Large intestine (tissue), 12 donors: ENCODE measurements at places on chromosomes 7 and 10. TPM values are rescaled to one million over a fixed set of nuclear protein-coding genes. Genes with fewer than 3 reads are reported as not detected.

HGF gene
- polyA plus RNA-seq, result 2.8 TPM

HMX3 gene
- 1.5 TPM for polyA plus RNA-seq

PLEKHS1 gene
- polyA plus RNA-seq, result 62.4 TPM

OR6B1 gene
- not detected for polyA plus RNA-seq

CYP26C1 gene
- not detected for polyA plus RNA-seq

GIMAP2 gene
- 9.3 TPM for polyA plus RNA-seq

NUTM2E gene
- polyA plus RNA-seq, result 0.09 TPM

DNA sequence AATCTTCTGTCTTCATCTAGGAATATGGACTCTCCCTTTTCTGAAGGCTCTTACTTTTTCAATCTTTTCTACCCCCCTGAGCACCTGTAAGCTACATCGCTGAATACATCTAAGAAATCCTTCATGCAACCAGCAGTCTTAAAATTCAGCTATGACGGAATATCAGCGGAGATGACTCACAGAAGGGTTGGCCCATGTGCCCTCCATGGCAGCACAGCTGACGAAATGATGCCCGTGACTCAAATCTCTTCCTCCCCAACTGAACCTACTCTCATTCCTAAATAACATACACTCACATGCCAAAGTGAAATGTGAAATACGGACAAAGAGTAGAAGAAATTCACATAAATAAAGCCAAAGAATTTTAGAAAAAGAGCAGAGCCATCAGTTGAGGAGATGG is 30.3 kb upstream of the NCAPG2 start:
- no peak for DNase-seq

DNA sequence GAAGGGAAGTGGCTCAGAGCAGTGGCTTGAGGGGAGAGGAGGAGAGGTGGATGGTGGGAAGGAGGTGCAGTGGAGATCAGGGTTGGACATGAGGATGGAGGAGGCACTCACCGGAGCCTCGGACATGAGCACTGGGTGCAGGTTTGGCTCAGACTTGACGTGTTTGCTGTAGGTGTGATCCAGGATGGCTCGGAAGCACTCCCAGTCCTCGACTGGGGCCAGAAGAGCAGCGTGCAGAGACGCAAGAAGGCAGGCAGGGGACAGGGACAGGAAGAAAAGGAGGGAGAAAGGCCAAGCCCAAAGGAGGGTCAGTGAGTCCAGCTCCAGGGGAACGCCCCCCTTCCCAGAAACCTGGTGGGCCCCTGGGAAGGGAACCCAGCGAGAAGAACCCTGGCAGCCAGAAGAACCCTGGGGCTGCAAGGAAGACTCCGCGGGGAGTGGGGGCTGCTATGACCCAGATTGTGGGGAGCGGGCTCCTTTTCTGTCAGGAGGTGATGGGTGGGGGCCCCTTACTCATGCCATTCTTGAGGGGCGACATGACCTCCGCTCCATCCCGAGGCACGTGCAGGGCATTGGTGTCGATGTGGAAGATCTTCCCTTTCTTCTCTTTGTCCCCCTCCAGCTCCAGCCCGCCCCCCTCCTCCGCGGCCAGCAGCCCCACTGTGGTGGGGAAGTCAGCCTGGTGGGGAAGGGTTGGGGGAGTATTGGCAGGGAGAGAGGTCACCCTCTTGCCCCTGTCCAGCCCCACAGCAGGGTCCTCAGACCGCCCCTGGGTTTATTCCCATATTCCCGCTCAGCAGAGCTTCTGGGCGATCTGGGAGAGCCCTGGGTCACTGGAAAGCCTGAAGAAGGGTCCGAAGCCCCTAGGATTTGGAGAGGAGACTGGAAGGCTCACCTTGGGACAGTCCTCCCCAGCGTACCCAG is 1.1 kb downstream of the ACTL6B start:
- DNase-seq, result no peak

DNA sequence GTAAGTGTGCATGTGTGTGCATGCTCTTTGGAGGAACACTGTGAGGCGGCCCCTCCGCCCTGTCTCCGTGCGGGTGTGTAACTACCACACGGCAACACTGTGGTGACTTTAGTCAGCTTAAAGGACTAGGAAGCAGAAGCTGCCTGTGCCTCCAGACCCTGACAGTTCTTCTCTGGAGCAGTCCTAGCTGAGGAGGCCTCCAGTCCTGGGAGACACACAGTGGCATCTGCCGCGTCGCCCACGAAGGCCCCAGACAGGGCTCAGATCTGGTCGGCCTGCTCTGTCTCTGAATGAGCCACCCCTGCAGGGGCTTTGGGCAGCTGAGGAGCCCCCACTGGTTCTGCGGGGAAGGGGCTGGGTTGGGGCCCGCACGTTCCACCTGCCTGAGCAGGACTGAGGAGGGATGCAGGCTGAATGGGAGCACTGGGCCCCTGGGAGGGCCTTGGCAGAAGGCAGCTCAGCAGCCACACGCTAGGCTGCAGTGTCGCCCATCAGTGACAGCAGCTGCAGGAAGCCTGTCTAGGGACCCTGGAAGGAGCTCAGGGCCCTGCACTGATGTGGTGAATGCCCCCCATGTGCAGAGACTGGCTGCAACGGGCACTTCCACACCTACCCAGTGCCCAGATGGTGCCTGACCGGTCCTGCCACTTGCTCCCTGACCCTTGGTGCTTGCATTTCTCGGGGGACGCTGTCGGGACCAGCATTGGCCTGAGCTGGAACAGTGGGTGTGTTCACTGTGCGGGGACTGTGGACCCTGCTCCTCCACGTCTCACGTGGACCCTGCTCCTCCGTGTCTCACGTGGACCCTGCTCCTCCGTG is 27.3 kb upstream of the KNDC1 start:
- no peak for DNase-seq

DNA sequence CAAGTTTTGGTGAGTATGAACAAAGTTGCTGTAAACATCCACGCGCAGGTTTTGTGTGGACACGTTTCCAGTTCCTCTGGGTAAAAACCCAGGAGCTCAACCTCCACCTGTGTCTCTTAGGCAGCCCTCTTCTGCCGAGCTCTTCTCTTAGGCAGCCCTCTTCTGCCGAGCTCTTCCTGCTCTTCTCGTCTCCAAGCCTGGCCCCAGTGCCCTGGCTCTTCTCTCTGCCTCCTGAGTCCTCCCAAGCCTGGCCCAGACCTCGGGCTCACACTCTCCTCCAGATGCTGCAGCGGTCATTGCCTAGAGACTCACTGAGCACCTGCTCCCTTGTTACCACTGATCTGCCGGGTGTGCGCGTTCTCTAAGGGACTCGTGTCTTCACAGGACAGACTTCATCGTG is 38.7 kb upstream of the BNIP3 start:
- DNase-seq, result no peak

GRCh38 chr10:67107670-67108069 is 181.8 kb downstream of the LRRTM3 start:
- no peak for DNase-seq

GRCh38 chr10:104424719-104425118 is 71.1 kb downstream of the CFAP58 start:
- DNase-seq, result no peak

- no peak for DNase-seq
Measured at GRCh38 chr10:122707535-122707934, 7.9 kb upstream of the C10orf120 start.

DNA sequence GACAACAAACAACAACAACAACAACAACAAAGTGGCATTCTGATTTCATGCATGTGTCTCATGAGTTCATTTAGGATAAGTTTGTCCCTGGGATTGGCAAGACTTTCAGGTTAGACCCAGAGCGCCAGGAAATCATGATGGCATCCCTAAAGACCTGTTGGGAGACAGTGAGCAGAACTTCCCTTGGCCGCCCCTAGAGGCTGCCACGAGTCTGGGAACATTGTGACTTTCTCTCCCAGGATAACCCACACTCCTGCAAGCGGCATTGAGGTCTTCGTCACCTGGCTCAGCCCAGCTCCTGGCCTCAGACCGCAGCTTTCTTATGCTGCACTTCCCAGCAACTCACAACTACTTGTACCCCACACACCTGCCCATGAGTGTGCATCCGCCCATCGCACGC is 80.5 kb upstream of the RNF32 start:
- no peak for DNase-seq

GRCh38 chr7:90064370-90064769 is 89.9 kb upstream of the STEAP1 start:
- no peak for DNase-seq

GRCh38 chr10:90020506-90020905 is 319.1 kb downstream of the KIF20B start:
- no peak for DNase-seq

GRCh38 chr10:110336111-110336721 is 31.5 kb upstream of the SMNDC1 start:
- no peak for DNase-seq

DNA sequence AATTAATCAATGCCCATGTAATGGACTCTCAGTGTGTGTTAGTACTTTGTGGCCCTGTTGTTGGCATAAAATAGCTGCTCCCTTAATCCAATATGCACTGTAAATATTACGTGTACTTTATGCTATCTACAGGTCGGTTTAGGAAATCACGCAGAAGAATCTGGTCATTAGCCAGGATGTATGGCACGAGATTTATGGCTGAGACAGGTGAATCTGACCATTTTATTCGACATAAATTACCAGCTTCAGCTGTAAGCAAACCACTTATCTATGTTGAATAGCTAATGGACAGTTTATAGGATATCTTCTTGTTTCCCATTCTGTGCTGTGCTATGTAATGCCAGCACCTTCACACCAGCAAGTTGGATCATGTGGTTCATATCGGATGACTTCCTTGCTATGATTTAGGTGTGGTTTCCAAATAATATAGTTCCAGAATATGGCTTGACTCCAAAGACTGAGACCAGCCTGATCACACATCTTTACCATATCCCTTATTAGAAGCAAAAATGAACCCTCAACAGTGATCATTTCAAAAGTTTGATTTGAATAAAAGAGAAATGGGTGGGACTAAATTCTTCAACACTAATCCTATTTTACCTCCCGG is 301.4 kb downstream of the AHR start:
- DNase-seq, result no peak

DNA sequence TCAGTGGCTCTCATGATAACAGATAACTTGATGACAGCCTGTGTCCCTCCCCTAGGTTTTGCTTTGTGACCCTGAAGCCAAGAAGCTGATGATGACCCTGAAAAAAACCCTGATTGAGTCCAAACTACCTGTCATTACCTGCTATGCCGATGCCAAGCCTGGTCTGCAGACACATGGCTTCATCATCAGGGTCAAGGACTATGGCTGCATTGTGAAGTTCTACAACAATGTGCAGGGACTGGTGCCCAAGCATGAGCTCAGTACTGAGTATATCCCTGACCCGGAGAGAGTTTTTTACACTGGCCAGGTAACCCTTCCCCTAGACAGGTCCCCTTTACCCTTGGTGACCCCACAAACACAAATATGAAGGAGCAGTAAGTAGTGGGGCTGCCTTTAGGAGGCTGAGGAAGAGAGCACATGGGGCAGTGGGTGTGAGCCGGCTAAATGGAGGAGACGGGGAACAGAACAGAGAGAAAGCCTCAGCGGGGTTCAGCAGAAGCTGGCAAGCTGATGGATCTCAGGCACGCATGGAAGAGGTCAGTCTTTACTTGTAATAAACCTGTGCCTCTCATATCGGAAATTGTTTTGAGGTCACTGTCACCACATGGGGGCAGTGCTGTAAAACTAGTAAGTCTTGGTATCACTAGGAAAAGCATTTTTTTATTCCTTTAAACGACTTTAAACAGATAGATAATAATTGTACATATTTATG is 20.2 kb downstream of the PDCD11 start:
- peak; percentile 48 for DNase-seq

GRCh38 chr7:15600298-15600697 is 38.5 kb upstream of the AGMO start:
- no peak for DNase-seq

DNA sequence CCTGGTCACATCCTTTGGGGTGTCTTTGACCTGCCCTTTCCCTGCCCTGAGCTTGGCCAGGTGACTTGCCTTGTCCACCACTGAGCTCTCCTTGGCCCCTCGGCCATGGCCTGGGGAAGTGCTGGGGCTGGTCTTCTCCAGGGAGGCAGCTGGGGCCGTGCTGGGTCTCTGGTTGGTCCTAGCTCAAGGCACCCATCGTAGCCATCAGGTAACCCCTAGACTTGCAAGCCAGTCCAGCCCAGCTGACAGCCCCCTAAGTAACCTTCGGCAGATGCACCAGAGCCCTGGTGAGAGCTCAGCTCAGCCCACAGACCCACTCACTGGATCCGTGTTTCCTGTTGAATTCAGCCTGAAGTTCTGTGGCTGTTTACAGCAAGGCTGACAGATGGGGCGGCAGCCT is 176.2 kb upstream of the SHH start:
- DNase-seq, result no peak

- DNase-seq, result no peak
Measured at GRCh38 chr7:21028186-21028585, 241.5 kb upstream of the SP8 start.

DNA sequence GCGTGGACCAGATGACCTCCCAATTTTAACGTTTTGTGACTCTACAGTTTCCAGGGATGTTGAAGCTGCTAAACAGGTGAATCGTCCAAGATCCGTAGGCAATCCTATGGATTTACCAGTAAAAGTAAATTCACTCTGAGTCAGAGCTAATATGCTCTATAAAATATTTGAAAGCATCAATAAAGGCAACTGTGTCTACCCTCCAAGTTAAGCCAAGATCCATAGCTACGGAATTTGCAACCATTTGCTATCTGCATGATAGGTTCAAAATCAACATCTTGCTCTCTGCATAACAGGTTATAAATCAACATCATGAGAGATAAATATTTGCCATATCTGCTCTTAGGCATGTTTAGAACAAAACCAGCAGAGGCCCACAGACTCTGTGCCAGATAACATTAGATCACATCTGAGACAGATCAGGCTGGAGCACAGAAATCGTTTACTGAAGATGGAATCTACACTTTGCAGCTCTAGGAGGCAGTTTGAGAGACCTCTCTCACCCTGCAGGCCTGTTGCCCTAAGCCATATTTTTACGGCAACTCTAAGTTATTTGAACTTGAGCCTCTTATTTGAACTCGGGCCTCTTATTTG is 80.7 kb upstream of the PDCD4 start:
- no peak for DNase-seq

- DNase-seq, result no peak
Measured at GRCh38 chr7:151631570-151631952, 111.9 kb upstream of the RHEB start.
